ENCODE measurements at places on chromosomes 5 and 9. TPM values are rescaled to one million over a fixed set of nuclear protein-coding genes. Genes with fewer than 3 reads are reported as not detected.

The IL13 gene
- total RNA-seq: under 0.01 TPM

DNA sequence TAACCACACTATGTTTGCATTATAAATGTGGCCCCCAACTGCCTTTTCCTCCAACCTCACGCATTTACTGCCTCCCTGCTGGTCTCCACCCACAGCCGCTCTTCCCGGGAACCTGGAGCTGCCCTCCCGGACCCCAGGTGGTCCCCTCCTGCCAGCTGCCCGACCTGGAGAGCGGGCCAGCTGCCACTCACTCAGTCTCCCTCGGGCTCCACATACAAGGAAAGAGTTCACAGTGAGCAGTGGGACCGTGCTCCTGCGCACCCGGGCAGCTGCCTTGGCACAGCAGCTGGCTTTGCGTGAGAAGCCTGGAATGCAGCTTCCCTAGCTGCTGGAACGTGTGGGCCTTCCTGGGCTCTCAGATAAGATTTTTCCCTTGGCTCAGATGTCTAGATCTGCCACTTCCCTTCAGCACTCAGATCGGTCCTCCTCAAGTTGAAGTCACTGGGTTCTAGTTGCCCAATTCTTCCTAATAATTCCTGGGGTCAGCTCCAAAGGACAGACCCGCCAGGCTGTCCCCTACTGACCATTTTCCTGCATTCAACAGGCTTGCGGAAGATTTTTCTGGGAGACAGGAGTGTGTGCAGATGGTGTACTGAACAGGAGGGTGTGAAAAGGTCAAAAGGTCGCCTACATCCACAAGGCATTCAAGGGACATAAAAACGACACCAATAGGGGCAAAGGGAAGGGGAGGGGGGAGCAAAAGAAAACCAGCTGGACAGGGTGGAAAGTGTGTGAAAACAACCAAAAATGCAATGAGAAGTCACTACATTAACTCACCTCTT lies 69.1 kb downstream of the MYO10 start:
- DNase-seq: no peak

DNA sequence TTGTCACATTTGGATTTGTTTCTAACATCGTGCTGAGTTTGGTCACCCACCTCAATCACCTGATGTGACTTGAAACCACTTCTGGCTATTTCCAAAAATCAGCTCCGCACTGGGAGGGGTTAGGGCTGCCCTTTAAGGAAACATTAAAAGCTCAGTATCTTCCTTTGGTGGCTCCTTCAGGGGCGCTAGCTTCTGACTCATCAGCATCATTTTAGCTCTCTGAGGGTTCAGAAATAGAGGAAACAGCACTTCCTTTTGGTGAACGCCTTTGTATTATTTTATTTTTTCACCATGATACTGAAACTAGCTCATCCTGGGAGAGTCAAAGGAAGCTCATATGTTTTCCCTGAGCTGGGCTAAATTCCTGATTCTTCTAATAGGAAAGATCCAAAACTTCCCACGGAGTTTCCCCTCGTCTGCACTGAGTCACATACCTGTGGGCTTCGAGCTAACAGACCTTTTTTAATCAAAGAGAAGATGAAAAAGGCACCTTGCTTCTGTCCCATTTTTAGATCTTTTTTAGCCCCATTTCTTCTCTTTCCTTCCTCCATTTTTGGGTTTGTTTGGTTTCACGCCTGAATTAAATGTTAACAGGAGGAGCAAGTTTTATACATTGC lies 48.2 kb downstream of the ROPN1L start:
- DNase-seq: no peak

DNA sequence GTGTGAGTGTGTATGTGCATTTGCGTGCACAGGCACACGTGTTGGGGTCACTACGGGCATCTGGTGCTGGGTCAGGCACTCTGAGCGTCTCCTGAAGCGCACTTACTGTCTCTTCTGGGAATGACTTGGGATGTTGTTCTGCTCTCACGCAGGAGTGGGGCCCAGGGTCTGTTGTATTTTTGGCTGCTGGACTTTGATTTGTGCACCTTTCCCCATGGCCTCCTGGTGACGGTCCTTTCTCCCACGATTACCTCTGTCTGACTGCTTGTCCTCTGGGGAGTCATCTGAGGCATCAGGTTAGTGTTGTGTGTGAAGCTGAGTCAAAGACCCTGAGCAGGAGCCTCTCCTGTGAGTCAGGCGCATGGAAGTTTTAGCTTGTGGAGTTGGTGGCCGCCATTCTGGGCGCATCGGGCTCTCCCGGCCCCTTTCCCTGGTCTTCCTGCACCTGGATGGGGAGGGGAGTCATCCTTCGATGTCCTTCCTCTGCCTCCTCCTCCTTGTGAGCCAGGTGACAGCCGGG lies 62.1 kb downstream of the RXRA start:
- DNase-seq: no peak

GRCh38 chr5:74386571-74387334 lies 253.8 kb downstream of the ENC1 start:
- no peak for DNase-seq

The GRM6 gene
- total RNA-seq: not detected

- DNase-seq: no peak
These were observed 365.7 kb downstream of the SPATA31D1 start for GRCh38 chr9:82354279-82354659.

The SYK gene
- 62.7 TPM for total RNA-seq

The CD14 gene
- 5.4 TPM for total RNA-seq

The NUDT12 gene
- total RNA-seq: 1.6 TPM

GRCh38 chr5:94691949-94692348 lies 73.5 kb downstream of the SLF1 start:
- DNase-seq: no peak

Data from hematopoietic multipotent progenitor cell (in vitro differentiated cells).